ENCODE measurements at places on chromosomes 4 and X. TPM values are rescaled to one million over a fixed set of nuclear protein-coding genes. Genes with fewer than 3 reads are reported as not detected.
A peak's percentile ranks its signal among the peaks of the same experiment; 100 is the strongest.

MTTP gene
- not detected for total RNA-seq

SEL1L3 gene
- total RNA-seq: 64.3 TPM

C1QTNF7 gene
- not detected for total RNA-seq

GPR82 gene
- not detected for total RNA-seq

CYLC1 gene
- not detected for total RNA-seq

GRCh38 chrX:10983526-10983925 is 127.6 kb upstream of the HCCS start:
- H3K27ac ChIP-seq: no peak overlapping the region
- no peaks in the 10 kb centered on the region for H3K27me3 ChIP-seq
- no peaks in the 10 kb centered on the region for H3K36me3 ChIP-seq
- H3K4me3 ChIP-seq: no peak overlapping the region

- DNase-seq: no peak
- no peaks in the 10 kb centered on the region for H3K27me3 ChIP-seq
Measured at GRCh38 chrX:25072247-25072646, 56.5 kb upstream of the ARX start.

GRCh38 chr4:150080875-150081274 is 2.6 kb downstream of the DCLK2 start:
- no peak overlapping the region for H3K4me3 ChIP-seq
- H3K27me3 ChIP-seq: peaks cover 7% of the 10 kb centered on the region
- DNase-seq: no peak
- H3K4me1 ChIP-seq: no peaks in the 10 kb centered on the region
- no peak overlapping the region for H3K27ac ChIP-seq

DNA sequence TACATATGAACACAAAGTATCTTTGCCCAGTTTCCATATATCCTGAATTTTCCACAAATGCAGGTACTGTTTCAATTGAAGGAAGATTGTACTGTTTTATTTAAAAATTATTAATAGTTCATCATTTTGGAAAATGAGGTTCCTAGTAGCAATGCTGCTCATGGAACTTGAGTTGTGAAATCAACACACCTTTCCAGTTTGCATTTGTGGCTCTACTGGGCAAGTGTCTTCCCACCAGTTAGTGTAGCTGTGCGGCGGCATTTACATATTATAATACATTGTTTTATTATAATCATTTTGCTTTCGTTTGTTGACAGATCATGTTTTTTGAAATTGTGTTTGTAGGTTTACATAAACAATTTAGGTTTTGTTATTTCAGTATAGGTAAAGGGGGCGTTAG is 2.0 kb upstream of the DDX3X start:
- peak overlapping the region; percentile 73 for H3K4me3 ChIP-seq
- no peaks in the 10 kb centered on the region for H3K27me3 ChIP-seq
- no peaks in the 10 kb centered on the region for H3K36me3 ChIP-seq
- DNase-seq: no peak

- H3K27me3 ChIP-seq: no peaks in the 10 kb centered on the region
- no peak overlapping the region for H3K4me3 ChIP-seq
- H3K36me3 ChIP-seq: no peaks in the 10 kb centered on the region
- no peaks in the 10 kb centered on the region for H3K4me1 ChIP-seq
Measured at GRCh38 chrX:107477406-107477805, 28.0 kb downstream of the FRMPD3 start.

DNA sequence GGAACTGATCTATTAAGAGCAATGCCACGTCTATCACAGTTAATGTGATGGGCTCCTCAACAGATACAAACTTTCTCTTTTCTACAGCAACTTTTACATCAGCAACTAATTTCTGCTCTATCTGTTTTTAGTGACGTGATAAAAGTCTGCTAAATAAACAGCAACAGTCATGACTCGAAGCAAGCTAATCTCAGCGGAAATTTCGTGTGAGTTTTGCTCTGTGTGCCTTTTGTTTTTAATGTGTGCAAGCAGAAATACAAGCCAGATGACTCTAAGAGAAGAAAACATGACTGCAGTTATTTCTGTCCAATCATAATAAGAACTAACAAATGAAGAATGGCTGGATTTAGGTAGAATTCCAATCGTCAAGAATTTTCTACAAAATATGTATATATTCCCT is 214.3 kb downstream of the LDB2 start:
- no peaks in the 10 kb centered on the region for H3K36me3 ChIP-seq
- H3K27me3 ChIP-seq: no peaks in the 10 kb centered on the region
- H3K27ac ChIP-seq: no peak overlapping the region
- no peak for DNase-seq
- H3K4me1 ChIP-seq: no peaks in the 10 kb centered on the region

DNA sequence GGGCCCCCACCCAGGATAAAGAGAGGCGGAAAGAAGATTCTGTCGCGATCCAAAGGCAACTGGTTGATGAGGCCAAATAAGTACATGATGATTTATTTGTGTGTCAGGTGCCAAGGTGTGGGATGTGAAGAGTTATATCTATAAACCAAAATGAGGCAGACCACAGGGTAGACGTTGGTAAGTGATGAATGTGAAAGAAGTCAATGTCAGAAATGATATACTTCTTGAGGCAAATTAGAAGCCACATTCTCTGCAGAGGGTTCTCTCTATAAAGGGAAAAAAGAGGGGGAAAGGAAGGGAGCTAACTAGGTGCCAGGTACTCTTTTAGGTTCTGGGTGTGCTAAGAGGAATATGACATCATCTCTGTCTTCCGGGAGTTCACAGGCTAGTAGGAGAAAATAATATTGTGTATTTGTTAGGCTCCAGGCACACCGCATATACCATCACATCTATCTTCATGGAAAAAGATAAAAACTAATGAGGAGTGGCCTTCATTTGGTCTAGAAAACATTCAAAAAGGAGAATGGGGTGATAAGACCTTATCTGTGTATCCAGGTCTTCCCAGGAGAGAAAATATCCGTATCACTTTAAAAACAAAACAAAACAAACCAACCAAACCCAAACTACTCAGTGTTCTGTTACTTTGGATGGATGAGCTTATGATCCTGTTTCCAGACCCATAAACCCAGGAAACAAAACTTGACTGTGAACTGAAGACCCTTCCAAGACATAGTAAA is 4.8 kb upstream of the SH2D1A start:
- H3K4me1 ChIP-seq: peaks cover 63% of the 10 kb centered on the region
- H3K27me3 ChIP-seq: no peaks in the 10 kb centered on the region
- DNase-seq: no peak
- no peak overlapping the region for H3K4me3 ChIP-seq

DNA sequence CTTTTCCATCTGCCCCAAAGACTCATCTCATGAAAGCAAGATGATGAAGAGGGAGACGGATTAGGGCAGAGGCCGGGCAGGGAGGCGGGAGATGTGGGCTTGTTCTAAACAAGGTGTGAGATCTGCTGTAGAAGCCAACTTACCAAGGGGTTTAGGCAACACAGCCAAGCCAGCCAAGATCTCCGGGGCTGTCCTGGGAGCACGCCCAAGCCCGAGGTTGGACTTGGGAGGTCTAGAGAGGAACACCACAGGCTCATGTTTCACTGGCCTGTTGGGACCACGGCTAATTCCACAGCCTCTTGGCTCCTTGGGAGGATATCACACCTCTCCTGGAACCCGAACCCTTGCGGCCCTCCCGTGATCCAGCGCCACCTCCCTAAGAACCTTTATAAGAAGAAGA is 171.4 kb downstream of the CRLF2 start:
- no peaks in the 10 kb centered on the region for H3K4me1 ChIP-seq
- H3K27ac ChIP-seq: no peak overlapping the region
- no peaks in the 10 kb centered on the region for H3K36me3 ChIP-seq
- H3K27me3 ChIP-seq: no peaks in the 10 kb centered on the region
- DNase-seq: no peak

DNA sequence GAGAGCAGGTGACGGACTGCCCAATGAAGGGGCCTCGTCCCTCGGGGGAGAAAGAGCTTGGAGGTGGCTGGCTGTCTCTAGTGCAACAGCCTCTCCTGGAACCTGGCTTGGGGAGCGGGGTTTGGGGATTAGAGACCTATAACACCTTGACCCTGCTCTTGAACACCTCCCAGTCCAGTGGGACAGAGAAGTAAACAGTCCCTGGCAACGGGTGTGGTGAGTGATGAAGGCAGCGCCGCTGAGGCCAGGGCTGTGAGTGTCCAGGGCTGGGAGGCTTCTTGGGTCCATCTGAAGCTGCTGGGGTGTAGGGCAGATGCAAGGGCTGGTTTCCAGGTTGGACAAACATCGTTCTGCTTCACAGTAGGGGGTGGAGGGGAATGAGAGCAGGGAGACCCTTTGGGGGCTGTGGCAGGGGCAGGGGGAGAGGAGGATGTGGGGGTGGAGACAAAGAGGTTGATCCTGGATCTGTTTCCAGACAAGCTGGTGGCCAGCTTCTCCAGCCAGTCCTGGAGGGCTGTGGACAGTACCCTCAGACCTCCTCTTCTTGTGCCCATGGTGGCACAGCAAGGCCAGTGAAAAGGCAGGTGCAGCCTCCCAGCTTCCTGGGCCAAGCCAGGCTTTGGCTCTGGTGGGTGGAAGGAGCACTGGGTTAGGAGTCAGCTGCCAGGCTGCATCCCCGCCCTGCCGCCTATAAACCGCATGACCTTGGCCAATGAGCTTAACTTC is 3.8 kb downstream of the NSG1 start:
- H3K4me1 ChIP-seq: peaks cover 15% of the 10 kb centered on the region
- no peaks in the 10 kb centered on the region for H3K36me3 ChIP-seq
- no peak for DNase-seq
- no peak overlapping the region for H3K27ac ChIP-seq
- no peak overlapping the region for H3K4me3 ChIP-seq

DNA sequence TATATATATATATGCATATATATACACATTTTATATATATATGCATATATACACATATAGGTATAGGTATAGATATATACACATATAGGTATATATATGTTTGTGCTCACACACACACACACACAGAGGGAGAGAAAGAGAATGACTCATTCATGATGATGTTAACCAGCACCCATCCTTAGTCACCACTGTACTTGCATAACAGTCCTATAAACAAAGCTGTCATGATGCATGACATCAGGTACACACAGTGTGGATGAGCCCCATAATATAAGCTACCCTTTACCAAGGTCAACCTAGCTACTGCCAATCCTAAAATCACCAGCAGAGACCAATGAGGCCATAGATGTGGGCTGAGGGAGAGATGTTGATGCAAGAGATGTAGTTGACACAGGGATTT is 1408.0 kb downstream of the RAPGEF2 start:
- no peaks in the 10 kb centered on the region for H3K27me3 ChIP-seq
- H3K4me1 ChIP-seq: no peaks in the 10 kb centered on the region
- H3K4me3 ChIP-seq: no peak overlapping the region

All from CD4-positive, alpha-beta memory T cell (primary cell).